ENCODE measurements at places on chromosomes 16 and 17.
A peak's percentile ranks its signal among the peaks of the same experiment; 100 is the strongest.

DNA sequence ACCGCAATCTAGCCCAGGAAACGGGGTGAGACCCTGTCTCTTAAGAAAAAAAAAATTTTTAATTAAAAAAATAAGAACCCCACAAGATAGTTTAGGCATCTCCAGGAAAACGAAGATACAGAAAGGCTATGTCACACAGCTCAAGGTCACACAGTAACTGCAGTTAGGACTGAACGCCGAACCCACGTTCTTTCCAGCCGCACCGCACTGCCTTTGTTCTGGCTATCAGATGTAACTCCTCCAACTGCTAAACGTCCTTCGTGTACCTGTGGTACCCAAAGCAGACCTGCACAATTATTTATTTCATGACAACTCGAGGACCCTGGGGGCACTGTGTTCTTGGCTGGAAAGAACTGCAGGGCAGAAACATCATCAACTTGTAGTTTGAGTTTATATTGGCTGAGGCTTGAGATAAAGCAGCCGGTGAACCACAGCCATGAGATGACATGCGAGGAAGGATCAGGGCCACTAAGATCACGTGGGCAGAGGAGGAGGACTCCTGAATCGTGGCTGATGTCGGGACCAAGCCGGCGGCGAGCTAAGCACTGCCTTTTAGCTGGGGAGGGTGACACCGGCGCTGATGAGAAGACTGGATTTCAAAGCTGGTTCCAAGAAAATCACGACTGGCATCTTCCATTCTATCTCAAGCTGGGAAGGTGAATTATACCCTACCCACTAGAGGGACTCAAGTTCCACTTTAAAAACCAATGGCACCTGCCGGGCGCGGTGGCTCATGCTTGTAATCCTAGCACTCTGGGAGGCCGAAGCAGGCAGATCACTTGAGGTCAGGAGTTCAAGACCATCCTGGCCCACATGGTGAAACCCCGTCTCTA is 20.7 kb upstream of the MNT start:
- no peak for DNase-seq

GRCh38 chr17:16215002-16215272 is 397 bp downstream of the NCOR1 start:
- DNase-seq: no peak

DNA sequence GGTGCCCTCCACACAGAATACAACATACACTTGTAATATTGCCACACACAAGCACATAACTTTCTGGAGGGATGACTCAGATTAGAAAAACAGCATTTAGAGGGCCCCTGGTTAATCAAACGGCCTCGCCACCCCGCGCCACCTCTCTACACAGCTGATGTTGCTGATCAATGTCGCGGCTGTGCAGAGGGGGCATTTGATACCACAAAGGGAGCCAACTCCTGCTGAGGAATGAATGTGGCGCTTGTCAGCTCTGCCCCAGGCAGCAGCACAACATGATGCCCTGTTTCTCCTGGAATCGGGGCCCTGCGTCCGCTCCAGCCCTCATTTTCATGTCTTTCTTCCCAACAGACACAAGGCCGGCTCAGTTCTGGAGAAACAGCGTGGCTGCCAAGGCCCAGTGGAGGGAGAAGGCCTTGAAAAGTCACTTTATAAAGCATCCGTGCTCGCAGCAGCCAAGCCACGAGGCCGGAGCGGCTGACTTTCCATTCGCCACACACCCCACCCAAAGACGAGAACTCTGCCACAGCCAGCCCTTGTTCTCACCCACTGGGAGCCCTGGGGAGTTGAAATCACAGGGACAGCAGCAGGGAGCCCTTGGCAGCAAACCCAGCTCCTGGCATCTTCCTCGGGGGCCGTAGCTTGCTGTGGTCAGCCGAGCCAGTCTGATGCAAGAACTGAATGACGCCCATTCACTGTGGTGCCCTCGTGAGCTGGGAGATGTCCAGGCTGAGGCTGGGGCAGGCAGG is 65.6 kb downstream of the XYLT1 start:
- DNase-seq: peak; percentile 98

DNA sequence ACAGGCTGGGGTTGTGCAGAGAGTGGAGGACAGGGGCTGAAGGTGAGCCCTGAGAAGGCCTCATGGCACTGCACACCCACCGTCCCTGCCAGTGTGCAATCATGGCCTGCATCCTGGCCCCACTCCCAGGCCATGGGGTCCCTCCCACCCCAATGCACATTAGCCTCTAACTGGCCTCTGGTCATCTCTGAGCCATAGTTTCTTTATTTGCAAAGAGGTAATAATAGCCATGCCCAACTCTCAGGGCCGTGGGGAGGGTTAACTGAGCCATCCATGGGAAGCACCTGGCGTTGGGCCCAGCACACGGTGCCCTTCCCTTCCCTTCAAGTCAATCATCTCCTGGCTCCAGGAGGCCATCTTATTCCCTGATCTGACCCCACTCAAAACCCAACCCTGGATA is 10.8 kb upstream of the ITGA3 start:
- no peak for DNase-seq

- no peak for DNase-seq
These were observed 273.8 kb downstream of the NPIPA8 start for GRCh38 chr16:18062713-18063112.

GRCh38 chr16:85327731-85328675 is 215.7 kb upstream of the CIBAR2 start:
- no peak for DNase-seq

GRCh38 chr17:28363776-28364650 is 986 bp downstream of the SEBOX start:
- DNase-seq: no peak

- no peak for DNase-seq
These were observed 364.0 kb downstream of the NPIPA8 start for GRCh38 chr16:17972460-17972943.

DNA sequence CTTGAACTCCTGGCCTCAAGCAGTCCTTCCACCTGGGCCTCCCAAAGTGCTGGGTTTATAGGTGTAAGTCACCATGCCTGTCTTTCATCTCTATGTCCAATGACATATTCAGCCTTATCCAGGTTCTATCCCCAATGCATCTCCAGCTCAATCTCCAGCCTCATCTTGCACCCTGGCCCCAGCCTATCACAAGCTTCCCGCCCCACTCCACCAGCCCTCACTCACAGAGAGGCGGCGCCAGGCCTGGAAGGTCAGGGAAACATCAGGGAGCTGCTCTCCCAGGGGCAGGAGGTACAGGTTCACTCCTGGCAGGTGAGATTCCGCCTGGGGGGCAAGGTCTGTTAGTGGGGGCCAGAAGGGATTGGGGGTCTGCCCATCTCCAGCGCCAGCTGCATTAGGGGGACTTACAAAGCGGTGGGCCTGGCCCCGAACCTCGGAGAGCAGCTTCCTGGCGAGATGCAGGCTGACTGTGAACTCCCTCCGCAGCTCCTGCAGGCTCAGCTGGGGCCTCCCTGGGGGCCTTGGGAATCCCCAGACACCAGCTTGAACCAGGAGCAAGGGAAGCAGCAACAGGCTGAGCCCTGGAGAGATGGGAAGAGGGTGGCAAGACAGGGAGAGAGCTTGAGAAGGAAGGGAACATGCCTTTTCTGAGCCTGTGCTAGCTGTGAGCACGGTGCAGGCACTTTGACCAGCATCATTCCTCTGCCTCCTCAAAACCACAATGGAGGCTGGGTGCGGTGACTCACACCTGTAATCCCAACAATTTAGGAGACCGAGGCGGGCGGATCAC is 3.0 kb downstream of the IL27 start:
- DNase-seq: no peak

DNA sequence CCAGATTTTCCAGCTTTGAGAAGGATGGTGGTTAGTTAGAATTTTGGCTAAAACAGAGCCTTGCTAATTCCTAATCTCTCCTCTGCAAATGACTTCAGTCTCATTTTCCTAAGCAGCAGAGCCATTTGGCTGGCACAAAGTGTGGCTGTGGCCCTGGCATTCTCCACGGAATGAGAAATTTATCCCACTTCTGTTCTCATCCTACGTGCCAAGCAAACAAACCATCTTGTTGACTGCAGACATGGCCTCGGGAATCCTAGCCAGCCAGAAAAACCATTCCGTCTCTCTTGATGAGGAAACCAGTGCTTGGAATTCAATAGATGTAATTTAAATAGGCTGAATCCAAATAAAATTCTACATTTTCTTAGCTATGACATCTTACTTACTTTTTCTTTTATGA is 34.1 kb upstream of the ELAC2 start:
- DNase-seq: no peak

- no peak for DNase-seq
These were observed 139.1 kb upstream of the GSE1 start for GRCh38 chr16:85473909-85474620.

GRCh38 chr16:12311877-12312276 is 335.3 kb downstream of the SNX29 start:
- no peak for DNase-seq

GRCh38 chr16:65457084-65457483 is 335.2 kb upstream of the CDH11 start:
- no peak for DNase-seq

- DNase-seq: no peak
These were observed 22.3 kb upstream of the ZNHIT3 start for GRCh38 chr17:36463916-36464764.

DNA sequence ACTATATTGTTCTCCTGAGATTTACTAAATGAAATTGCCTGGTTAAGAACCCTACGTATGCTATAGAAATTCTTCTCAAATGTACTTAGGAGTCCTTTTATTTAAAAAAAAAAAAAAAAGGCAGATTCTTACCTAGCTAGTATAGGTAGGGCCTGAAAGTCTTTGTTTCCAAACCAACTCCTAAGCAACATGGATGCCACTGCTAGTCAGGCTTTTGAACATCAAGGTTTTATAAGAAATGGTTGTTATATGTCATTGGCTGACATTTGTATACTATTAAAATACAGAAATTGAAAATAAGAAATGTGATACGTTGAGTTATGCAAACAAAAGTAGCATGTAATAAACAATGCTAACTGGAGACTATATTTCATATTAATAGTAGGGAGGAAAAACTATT is 1.2 kb downstream of the EVI2A start:
- no peak for DNase-seq

- no peak for DNase-seq
These were observed 660 bp downstream of the RBBP6 start for GRCh38 chr16:24539850-24540601.

- DNase-seq: no peak
These were observed 32.7 kb downstream of the ITGB3 start for GRCh38 chr17:47286198-47286914.

DNA sequence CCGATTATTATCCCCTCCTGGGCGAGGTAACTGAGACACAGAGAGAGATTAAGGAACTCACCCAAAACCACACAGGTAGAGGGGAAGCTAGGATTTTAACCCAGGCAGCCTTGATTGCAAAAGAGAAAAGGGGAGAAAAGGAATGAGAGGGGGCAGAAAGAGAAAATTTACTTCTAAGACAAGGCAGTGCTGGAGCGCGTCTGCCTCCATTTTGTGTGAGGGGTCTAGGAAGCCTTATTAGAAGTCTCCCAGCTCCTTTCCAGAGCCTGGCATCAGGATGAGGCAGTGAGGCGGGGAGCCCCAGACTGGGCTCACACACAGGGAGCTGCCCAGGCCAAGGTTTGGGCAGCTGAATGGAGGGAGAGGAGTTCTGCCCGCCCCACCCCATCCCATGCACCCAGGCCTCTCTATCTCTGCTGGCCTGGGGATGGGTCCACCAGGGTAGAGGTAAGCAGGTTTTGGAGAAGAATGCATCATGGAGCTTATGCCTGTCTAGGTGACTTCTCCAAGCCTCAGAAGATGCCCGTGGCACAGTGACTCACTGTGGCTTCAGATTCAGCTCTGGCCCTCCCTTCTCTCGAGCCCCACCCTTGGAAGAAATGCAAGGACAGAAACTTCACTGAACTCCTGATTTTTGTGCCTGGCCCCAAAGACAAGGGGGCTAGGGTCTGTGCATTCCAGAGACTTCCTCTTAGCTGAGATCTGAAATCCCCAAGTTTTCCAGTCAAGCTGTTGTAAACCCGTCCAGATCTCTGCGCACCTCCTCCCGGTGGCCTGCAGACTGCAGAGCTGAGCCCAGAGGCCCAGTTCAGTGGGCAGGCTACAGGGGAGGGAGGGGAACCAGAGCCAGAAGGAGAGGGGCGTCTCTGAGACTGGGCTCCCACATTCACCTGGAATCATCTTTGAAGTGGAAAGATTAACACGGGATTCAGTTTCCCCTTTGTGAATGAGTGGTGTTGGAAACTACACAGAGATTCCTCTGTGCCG is 95.1 kb upstream of the CDH5 start:
- no peak for DNase-seq

DNA sequence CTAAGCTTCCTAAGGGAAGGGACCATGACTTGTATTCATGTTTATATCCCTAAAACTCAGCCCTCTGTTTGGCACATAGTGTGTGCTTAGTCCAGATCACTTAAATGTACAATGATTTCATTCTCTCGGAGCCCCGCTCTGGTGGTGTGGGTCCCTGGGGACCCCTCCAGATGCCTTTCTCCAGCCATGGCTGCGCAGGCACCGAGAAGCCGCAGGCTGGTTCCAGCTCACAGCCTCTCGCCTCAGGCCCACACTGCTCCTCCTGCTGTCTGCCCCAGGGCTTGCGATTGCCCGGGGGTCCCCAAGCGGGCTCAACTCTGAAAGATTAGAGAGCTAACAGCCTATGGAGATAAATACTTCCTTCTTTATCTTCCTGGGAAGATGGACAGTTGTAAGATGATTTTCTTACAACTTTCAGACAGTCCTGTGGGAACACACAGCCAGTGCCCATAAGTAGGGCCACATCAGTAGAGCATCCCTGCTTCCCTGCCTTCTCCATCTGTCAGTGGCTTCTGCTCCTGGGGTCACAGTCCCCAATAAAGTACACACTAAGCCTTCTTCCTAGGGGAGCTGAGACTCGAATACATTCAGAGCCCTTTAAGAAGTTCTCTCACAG is 66.2 kb downstream of the CENPV start:
- DNase-seq: no peak

- peak; percentile 40 for DNase-seq
These were observed 586 bp downstream of the UBALD2 start for GRCh38 chr17:76265624-76266243.

DNA sequence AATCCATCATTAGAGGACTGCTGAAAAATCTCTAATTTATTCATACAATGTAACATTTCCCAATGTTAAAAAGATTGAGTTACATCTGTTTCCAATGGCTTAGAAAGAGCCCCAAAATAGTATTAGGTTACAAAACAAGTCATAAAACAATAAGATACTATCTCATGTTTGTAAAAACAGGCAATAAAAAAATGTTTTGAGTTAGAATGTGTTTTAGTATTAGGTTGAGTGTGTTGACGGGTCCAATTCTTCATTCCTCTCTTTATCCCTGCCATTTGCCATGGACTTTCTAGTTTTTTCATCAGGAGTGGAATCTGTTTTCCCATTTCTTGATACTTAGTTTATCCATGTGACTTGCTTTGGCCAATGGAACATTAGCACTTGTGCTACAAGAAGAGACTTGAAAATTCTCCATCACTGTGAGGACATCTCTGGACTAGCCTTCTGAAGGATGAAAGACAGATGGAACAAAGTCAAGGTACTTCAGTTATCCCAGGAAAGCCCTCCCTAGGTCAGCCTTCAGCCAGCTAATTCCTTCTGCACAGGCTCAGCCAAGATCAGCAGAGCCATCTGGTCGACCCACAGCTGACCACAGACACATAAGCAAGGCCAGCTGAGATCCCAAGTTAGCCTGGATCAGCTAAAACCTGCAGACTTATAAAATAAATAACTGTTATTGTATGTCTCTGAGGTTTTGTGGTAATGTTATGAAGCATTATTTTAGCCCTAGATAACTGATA is 83.3 kb downstream of the HS3ST3A1 start:
- DNase-seq: no peak

All from hypothalamus (tissue), 51 donors.